Stimulated activated naive CD8-positive, alpha-beta T cell treated with anti-CD3 and anti-CD28 coated beads, Interleukin-15, Interleukin-2, amounts not matched to agents 100 U/mL and 50 U/mL, for 24 hours (primary cell): ENCODE measurements at places on chromosomes 7 and 10.

DNA sequence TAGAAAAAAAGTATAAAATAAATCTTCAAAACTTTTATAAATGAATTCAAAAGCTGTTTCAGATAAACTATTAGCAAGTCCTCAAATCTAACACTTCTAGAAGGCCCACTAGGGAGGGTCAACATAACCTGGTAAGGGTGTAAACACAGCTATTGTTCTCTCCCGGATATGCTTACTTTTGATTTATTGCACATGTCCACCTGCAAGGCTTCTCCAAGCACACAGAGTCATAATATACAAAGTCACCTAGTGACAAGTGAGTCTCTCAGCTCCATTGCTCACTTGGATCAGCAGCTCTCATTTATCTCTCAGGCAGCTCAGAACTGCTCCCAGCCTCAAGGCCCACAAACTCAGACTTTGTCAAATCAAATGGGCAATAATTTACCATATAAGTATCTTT lies 44.0 kb upstream of the COL1A2 start:
- DNase-seq = no peak

DNA sequence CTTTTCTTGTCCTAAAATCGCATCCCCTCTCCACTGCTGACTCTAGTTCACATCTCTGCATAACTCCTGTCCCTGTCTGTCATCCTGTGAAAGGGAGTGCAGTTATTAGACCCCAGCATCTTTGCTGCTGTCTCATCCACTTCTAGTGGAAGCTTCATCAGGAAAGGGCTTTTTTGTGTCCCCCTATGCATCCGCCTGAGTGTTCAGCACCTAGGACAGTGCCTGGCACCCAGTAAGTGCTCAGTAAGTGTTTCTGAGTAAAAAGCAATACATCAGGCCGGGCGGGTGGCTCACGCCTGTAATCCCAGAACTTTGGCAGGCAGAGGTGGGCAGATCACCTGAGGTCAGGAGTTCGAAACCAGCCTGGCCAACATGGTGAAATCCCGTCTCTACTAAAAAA lies 211.8 kb upstream of the FOXK1 start:
- DNase-seq = no peak

GRCh38 chr7:7851381-7851780 lies 117.2 kb upstream of the GLCCI1 start:
- DNase-seq = no peak

DNA sequence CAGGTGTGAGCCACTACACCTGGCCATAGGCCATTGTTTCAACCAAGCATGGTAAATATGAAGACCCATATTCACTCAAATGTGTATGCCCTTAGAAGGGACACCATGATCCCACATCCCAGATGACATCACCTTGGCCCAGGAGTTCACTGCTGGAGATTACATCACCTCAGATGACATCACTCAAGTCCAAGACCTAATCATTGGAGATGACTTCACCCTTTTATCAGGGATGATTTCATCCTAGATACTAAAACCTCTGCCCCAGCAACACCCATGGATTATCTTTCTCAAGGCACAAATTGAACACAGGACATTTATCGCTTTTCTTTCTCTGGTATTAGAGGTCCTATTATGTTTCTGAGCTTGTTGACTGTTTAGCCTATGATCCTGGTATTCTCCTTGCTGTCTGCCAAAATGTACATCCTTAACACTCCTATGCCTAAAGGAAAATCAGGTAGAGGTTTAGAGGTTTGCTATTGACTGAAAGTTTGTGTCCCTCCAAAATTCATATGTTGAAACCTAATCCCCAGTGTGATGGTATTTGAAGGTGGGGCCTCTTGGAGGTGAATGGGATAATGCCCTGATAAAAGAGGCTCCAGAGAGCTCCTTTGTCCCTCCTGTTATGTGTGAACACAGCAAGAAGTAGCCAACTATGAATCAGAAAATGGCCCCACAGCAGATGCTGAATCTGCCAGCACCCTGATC lies 9.8 kb upstream of the CYP2C18 start:
- DNase-seq = no peak

GRCh38 chr10:49228677-49229076 lies 40.5 kb upstream of the TMEM273 start:
- DNase-seq = no peak

GRCh38 chr7:21113609-21114415 lies 314.1 kb upstream of the SP4 start:
- DNase-seq = no peak

DNA sequence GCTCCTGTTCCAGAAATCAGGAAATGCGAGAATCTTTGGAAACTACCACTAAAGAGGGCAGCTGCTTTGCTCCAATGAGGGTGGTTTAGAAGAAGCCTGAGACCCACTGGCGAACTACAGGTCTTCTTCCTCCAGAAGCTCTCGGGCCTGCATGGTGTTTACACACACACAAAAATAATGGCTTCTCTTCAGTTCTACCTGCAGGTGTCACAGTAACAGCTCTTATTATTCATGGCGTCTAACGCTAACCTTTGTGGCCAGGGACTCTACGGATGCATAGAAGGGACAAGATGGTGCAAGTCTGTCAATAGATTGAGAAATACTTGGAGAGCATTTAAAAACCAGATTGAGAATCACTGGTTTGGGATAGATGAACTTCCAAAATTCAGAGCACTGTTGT lies 22.4 kb downstream of the GPR141 start:
- DNase-seq = no peak

GRCh38 chr10:26378861-26379294 lies 59.3 kb upstream of the APBB1IP start:
- DNase-seq = no peak

DNA sequence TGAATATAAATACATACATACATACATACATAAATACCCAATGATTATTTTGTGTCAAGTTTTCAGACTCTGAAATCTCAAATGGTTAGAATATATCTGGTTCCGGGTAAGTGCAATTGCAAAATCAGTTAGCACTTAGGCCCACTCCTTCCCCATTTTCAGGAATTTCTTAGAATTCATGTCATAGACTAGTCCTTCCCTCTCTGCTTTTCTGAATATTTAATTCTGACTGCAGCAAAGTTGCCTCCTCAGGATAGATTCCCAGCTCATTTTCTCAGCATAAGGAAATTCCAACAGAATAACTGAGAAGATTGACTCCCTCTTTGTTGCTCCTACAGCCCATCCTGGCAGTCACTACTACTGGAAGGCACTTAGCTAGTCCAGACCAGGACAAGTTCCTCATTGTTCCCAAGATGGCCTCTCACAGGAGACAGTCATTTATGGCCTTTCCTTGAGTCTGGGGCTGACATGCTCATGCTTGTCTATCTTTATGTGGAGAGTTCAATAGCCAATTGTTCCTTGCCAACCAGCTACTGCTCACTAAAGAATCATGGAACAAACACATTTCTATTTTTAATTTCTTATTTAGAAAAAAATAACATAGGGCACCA lies 142.9 kb upstream of the ITGB1 start:
- DNase-seq = no peak
